ENCODE measurements at places on chromosomes 13 and 19.

- peak; percentile 66 for DNase-seq
These were observed 8.5 kb upstream of the LILRB3 start for GRCh38 chr19:54231077-54231931.

- no peak for DNase-seq
These were observed 10.7 kb upstream of the CACNG6 start for GRCh38 chr19:53980539-53981375.

DNA sequence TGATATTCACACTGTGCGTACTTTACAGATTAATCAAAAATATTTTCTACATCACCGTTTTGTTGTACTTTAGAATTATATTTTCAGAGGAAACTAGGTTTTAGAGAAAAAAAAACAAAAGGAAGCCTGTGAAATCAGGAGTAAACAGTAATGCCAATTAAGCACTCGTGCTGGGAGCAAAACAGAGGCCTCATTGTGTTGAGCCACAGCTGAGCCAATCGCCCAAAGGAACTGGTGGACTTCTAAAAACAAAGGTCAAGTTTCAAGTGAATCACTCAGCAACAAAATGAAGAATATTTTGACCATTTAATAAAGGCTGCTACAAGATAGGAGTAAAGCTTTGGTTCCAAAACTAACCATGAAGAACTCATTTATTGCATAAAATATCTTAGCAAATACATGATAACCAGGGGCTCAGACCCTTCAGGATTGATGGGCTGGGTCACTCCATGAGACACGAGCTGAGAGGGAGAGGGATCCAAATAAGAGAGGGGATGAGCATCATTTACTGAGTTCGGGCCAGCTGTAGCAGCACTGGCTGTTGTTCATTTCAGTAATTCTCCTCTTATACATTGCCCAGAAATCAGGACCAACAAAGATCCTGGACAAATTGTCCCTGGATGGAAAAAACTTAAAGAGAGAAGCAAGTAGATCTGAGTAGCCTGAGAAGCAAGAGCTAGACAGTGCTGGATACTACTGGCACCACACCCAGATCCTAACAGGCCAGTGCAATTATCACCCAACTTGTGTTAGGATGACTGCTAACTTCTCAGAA is 8.3 kb upstream of the NALCN start:
- no peak for DNase-seq

GRCh38 chr13:77309254-77309653 is 17.6 kb downstream of the MYCBP2 start:
- DNase-seq: no peak

GRCh38 chr13:30364133-30364532 is 56.8 kb upstream of the KATNAL1 start:
- no peak for DNase-seq

Data from activated CD4-positive, CD25-positive, alpha-beta regulatory T cell treated with anti-CD3 and anti-CD28 coated beads, Interleukin-2, amount 50 U/mL, for 16 hours (primary cell).